ENCODE measurements at places on chromosomes 12 and 14.
A peak's percentile ranks its signal among the peaks of the same experiment; 100 is the strongest.

GRCh38 chr12:52581481-52581880 lies 7.8 kb upstream of the KRT74 start:
- DNase-seq, result peak; percentile 56

DNA sequence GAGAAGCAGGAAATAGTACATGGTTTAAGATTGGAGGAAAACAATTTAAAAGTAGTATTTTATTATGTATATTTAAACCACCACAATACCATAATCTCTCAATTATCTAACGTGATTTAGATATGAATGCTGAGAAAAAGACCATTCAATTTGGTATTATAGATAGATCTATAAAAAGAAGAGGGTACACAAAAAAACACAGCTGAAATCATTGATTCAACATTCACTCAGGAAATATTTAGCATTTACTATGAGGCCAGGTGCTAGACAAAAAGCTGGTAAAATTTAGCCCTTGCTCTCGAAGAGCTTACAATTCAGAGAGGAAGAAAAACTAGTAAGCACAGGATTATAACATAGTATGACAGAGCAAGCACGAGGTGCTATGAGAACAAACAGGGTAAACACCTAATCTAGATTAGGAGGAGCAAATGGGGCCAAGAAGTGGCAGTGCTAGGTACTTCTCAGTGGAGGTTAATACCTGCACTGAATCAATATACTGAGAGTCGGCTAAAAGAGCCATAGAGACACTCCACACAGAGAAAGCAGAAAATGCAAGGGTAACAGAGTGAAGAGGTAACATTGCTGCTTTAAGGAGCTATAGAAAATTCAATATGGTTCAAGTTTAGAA lies 27.6 kb downstream of the TRIP11 start:
- no peak for DNase-seq

GRCh38 chr14:92633274-92633616 lies 115.2 kb downstream of the LGMN start:
- DNase-seq, result no peak

DNA sequence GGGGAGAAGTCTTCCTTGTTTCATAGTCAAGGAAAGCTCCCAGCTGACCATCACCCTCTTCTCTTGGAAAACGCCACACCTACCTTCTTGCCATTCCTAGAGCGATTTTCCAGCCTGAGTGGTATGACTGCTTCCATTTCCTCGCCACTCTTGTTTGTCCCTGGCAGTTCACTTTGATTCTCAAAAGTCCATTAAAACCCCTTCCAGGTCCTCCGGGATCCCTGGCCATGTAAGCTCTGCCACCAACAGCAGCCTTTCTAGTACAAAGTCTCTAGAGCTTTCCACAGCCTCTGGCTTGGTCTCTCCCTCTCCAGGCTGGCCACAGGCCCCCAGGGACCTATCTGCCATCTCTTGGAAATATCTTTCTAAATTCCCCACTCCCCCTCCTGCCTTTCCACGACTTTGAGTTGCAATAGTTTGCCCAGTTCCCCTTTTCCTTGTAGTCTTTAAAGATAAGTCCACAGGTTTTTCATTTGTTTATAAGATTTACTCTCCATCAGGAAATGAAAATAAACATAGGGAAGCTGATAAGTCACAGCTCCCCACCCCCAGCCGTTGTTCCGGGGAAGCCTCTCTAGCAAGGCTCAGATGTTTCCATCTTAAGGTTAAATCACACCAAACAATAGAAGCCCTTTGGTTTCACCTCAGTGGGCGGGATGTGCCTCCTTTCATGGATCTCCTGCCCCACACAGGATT lies 42.9 kb upstream of the SINHCAF start:
- DNase-seq, result peak; percentile 83

- no peak for DNase-seq
These were observed 68.2 kb downstream of the PLEKHG3 start for GRCh38 chr14:64772397-64772950.

- DNase-seq, result no peak
These were observed 186.6 kb downstream of the RGS6 start for GRCh38 chr14:72118841-72119240.

DNA sequence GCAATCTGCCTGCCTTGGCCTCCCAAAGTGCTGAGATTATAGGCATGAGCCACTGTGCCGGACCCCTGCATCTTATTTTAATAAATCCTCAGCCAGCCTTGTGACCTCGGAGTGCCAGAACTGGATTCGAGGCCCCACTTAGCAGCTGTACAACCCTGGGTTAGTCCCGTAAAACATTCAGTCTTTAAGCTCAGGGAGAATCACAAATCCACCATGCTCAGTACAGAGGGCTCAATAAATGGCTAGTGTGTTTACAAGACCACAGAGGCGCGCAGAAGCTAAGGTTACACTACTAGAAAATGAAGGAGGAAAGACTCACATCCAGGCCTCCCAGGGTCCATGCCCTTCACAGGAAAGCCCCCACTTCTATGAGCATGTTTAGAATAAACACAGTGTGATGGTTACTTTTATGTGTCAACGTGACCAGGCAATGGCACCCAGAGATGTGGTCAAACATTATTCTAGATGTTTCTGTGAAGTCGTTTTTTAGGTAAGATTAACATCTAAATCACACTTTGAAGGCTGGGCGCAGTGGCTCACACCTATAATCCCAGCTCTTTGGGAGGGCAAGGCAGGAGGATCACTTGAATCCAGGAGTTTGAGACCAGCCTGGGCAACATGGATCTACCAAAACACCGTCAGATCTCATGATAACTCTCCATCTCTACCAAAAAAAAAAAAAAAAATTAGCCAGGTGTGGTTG lies 55.3 kb downstream of the CLMN start:
- no peak for DNase-seq

DNA sequence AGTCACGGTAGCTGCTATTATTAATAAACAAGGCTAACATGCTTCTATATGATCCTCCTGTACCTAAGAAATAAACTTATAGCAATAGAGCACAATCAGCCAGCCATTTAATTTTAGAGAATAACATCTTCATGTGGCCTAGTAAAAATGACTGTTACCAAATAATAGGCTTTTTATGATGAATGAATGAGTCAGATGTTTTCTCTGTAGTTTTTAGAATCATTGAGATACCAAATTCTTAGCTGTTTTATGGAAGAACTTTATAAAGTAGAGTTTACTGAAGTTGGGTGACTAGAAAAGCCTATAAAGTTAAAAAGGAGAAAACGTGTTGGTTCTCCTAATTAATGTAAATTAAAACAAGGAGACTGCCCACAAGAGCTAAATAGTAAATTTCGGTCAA lies 40.7 kb downstream of the WNK1 start:
- no peak for DNase-seq

- DNase-seq, result no peak
These were observed 103.1 kb upstream of the PPM1H start for GRCh38 chr12:63037746-63038712.

GRCh38 chr12:94091624-94092023 lies 56.8 kb upstream of the PLXNC1 start:
- no peak for DNase-seq

GRCh38 chr14:49494836-49495235 lies 91.3 kb downstream of the RPS29 start:
- DNase-seq, result no peak

GRCh38 chr14:72591391-72591790 lies 302.5 kb downstream of the DPF3 start:
- DNase-seq, result peak; percentile 84

- no peak for DNase-seq
These were observed 32.0 kb upstream of the SSTR1 start for GRCh38 chr14:38175658-38176057.

GRCh38 chr14:88933191-88933590 lies 108.7 kb downstream of the TTC8 start:
- peak; percentile 82 for DNase-seq

GRCh38 chr12:92593734-92594402 lies 108.9 kb upstream of the PLEKHG7 start:
- no peak for DNase-seq

DNA sequence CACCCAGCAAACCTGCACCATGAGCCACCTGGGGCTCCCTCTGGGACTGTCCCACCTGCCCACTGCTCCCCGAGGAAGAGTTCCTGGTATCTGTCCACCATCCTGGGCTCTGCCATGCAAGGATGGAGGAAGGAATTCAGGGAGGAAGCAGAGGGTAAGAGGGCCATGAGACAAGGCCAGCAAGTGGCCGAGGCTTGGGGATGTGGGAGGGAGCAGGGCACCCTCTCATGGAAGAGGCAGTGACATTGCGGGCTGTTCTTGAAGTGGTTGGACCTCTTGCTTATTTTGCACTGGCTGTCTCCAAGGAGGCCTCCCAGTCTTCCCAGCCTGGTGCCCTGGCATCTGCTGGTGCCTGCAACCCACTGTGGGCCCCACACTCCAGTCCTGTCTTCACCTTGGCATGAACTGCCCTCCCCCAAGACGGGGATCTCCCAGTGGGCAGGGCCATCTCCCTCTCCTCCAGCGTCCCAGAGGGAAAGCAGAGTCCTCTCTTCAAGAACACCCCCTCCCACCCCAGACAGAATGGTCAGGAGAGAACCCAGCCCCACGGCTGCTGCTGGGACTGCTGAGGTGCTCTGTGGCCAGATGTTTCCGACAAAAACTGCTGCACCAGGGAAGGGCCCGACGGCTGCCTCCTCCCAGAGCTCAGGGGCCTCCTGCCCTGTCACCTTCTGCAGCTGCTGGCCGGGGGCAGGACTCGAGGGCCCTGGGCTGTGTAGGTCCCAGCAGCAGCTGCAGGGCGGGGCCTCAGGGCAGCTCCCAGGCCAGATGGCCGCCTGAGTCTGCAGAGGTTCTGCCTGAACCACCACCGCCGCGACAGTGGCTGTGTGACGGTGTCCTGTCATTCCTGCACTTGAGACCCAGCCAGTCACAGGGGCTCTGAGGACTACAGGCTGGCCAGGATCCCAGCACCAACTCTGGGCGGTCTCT lies 1.8 kb upstream of the AKT1 start:
- DNase-seq, result no peak

DNA sequence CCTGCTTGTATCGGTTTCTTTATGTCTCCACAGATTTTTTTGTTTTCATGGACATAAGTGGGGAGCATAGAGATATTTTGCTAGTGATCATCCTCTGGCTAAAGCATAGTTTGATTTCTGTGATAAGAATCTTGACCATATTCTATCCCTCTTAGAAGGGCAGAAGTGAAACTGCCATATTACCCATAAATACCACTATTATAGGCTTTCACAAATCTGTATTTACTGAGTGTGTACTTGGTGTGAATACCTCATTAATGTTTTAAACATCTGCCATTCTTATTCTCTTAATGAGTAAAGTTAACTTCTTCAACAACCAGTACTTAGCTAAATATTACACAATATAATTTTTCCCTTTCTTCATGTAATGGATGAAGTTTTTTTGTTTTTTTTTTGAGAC lies 16.1 kb downstream of the WNK1 start:
- no peak for DNase-seq

DNA sequence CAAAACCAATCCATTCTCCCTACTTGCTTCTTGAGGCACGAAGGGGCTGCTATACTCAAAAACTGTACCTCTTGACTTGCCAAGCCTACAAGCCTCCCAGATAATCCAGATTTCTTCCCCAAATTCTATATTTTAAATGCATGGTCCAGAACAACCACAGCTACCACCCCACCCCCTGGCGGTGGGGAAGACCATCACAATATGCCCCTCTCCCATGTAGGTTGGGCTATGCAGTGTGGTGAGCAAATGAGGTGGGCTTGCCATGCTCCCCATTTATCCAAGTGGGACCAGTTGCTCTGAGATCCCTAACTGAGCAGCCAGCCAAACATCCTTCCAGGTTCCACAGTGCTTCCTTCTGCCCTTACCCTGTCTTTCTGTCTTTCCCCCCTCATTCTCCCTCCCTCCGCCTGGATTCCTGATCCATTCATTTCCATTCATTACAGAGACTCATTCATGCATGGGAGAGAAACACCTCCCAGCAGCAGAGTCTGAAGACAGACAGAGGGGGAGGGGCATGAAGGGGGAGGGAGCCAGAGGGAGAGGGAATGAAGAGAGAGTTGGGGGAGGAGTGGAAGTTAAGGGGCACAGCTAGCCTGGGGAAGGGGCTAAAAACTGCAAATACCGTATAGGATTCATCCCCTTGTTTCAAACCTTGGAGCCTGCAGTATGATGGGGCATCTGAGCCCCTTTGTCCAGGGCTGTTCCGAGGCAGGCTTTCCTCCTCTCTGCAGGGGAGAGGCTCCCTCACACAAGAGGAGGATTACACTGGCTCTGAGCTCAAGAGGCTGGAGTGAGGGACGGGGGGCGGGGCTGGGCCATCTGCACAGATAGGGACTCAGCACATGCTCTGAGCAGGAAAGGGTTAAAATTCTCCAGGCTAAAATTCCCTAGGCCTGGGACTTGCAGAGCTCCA lies 4.4 kb downstream of the ZNF219 start:
- DNase-seq, result peak; percentile 65

DNA sequence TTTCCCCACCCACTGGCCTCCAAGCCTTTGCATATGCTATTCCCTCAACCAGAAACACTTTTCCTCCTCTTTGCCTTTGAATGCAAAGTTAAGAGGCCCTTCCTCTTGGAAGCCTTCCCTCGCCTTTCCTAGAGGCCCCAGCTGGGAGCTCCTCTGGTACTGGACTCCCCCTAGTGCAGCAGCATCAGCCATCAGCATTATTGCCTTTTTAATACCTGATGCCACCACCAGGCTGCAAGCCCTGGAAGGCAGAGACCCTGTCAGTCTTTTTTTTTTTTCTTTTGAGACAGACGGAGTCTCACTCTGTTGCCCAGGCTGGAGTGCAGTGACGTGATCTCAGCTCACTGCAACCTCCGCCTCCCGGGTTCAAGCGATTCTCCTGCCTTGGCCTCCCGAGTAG lies 19.1 kb upstream of the PLA2G1B start:
- DNase-seq, result no peak

- no peak for DNase-seq
These were observed 46.5 kb downstream of the NR1H4 start for GRCh38 chr12:100520048-100520769.

- no peak for DNase-seq
These were observed at the start of gene GPR135 for GRCh38 chr14:59465316-59466135. TSS of gene GPR135 (minus strand) at chr14:59465380. CDS start at chr14:59465226, 154 bp downstream.

DNA sequence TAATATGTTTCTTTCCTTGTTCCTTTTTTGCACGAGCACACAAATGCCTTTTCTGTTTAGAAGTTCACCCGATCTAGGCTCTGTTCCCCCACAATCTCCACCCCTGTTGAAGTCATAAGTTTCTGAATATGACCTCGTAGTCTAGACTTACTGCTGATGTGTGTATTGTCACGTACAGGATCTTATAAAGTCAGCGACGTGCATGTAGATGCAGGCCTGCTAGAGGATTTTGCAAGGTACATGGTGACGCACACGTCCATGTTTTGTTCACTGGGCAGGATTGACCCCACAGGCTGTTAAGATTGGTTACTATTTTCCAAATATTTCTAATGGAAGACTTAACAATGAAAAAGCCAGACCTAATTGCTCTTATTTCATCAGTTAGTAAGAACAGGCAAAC lies 46.2 kb upstream of the CCDC91 start:
- no peak for DNase-seq

Data from DMS79 treated with DMSO at 0.1 percent for 48 hours (cell line).